ENCODE measurements at places on chromosomes 2 and 18.

DNA sequence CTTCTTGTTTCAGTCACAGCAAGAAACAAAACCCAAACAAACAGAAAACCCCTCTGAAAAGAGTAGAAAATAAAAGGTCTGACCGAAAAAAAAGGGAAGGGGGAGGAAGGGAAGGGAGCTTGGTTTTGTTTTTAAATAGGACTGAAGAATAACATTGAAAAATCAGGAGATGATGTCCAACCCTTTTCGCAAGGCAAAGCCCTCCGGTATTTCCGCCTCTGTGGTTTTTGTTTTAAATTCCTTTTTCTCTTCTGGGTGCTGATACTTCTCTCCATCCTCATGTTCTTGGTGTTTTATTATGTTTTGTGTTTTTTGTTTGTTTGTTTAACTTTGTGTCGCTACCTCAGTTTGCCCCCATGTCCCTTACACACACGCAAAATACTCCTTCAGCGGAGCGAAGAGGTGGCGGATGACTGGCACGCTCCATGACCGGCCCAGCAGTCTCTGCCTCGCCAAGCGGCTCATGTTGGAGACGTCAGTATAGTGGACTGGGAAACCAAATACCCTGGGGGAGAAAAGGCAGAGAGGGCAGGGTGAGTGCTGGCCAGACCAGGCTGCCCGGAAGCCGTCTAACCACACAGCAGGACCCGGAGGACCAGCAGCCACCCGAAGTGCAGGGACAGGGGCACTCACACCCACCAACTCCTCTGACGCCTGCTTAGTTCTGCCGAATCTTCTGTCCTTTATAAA lies 65.7 kb upstream of the POMC start:
- H3K4me3 ChIP-seq = no peak overlapping the region
- DNase-seq = no peak
- no peaks in the 10 kb centered on the region for H3K27me3 ChIP-seq
- H3K27ac ChIP-seq = no peak overlapping the region
- peaks cover 4% of the 10 kb centered on the region for H3K4me1 ChIP-seq

- no peaks in the 10 kb centered on the region for H3K4me1 ChIP-seq
- peak overlapping the region; percentile 92 for H3K4me3 ChIP-seq
- H3K27ac ChIP-seq = peak overlapping the region; percentile 76
- H3K36me3 ChIP-seq = no peaks in the 10 kb centered on the region
- peaks cover 15% of the 10 kb centered on the region for H3K27me3 ChIP-seq
Measured at GRCh38 chr2:175004730-175004979, 526 bp downstream of the CHN1 start.

DNA sequence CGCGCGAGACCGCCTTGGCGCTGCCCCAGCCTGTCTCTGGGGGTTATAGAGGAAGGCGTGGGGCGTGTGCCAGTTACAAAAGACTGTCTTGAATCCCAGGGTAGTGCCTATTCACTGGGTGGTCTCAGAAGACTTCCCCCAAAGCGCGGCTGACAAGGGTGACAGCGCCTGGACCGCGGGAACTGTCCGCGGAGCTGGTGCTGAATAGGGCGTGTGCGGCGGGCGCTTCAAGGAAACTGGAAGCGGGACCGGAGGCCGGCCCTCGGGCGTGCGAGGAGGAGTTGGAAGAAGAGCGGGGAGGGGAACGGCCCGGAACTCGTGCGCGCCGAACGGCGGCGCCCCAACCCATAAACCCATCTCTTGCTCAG lies 2.3 kb downstream of the EGR4 start:
- H3K36me3 ChIP-seq = no peaks in the 10 kb centered on the region
- peak; percentile 82 for DNase-seq
- H3K27ac ChIP-seq = no peak overlapping the region
- peaks cover 95% of the 10 kb centered on the region for H3K27me3 ChIP-seq
- no peaks in the 10 kb centered on the region for H3K4me1 ChIP-seq

- H3K27me3 ChIP-seq = no peaks in the 10 kb centered on the region
- peaks cover 20% of the 10 kb centered on the region for H3K4me1 ChIP-seq
- H3K27ac ChIP-seq = peak overlapping the region; percentile 64
- H3K4me3 ChIP-seq = no peak overlapping the region
- no peaks in the 10 kb centered on the region for H3K36me3 ChIP-seq
Measured at GRCh38 chr2:37570773-37571586, 100.5 kb downstream of the CDC42EP3 start.

GRCh38 chr2:235066895-235067294 lies 115.1 kb downstream of the SH3BP4 start:
- H3K36me3 ChIP-seq = no peaks in the 10 kb centered on the region
- no peaks in the 10 kb centered on the region for H3K4me1 ChIP-seq
- H3K4me3 ChIP-seq = no peak overlapping the region
- no peak for DNase-seq
